Pancreas (tissue), 10 donors: ENCODE measurements at places on chromosomes 7 and 10.
A peak's percentile ranks its signal among the peaks of the same experiment; 100 is the strongest.

- peaks cover 20% of the 10 kb centered on the region for H3K4me1 ChIP-seq
- no peak for DNase-seq
- H3K36me3 ChIP-seq, result no peaks in the 10 kb centered on the region
- H3K27me3 ChIP-seq, result no peaks in the 10 kb centered on the region
- H3K27ac ChIP-seq, result no peak overlapping the region
Measured at GRCh38 chr7:43653891-43654504, 71.1 kb downstream of the STK17A start.

- no peak overlapping the region for H3K27ac ChIP-seq
- H3K4me1 ChIP-seq, result no peaks in the 10 kb centered on the region
- H3K27me3 ChIP-seq, result no peaks in the 10 kb centered on the region
- H3K4me3 ChIP-seq, result no peak overlapping the region
- H3K36me3 ChIP-seq, result no peaks in the 10 kb centered on the region
Measured at GRCh38 chr7:106026101-106026500, 63.0 kb downstream of the CDHR3 start.

DNA sequence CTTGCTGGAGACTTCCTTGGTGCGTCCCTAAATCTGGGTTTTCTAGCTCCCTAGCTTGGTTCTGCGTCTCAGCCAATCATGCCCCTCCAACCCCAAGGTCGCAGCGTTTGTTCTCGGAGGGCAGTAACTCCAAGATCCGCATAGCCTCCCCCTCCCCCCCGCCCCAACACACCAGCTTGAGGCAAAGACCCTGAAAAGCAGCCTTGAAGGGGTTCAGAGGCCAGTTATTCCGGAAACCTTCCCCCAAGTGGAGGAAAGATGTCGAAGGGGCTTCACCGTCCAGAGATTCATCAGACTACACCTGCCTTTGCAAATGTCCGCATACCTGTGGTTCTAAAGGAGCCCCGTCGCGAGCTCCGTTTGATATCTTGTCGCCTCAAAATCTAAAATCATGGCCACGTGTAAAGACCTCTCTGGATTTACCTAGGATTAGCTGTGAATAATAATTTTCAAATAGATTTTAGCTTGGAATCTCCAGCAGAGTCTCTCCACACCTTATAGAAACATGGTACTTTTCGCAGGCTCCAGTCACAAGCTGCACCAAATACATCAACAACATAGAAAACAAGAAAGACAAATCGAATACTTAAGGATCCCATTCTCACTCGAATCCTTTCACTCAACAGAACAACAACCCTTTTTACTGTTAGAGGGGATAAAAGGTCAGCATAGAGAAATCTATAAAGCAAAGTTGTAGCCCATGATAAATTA is 7.9 kb downstream of the DLX6 start:
- H3K4me1 ChIP-seq, result peaks cover 5% of the 10 kb centered on the region
- DNase-seq, result no peak
- no peak overlapping the region for H3K4me3 ChIP-seq
- no peaks in the 10 kb centered on the region for H3K36me3 ChIP-seq

DNA sequence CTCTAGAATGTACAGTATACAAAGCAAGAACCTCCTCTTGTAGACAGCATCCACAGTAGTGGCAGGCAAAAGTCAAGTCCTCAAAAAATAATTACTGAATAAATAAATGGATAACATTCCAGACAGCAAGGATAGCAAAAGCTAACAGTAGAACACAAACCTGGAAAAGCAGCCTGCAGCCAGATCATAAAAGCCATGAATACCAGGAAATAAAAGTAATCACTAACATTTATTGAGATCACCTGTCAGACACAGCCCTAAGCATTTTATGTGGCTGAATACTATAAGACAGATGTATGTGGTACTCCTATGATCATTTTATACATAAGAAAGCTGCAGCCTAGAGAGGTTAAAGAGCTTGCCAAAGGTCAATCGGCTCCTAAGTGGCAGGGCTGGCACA is 34.0 kb downstream of the CUL2 start:
- no peaks in the 10 kb centered on the region for H3K4me1 ChIP-seq
- no peaks in the 10 kb centered on the region for H3K27me3 ChIP-seq
- peaks cover 13% of the 10 kb centered on the region for H3K36me3 ChIP-seq
- H3K4me3 ChIP-seq, result no peak overlapping the region
- no peak overlapping the region for H3K27ac ChIP-seq

- no peaks in the 10 kb centered on the region for H3K27me3 ChIP-seq
- H3K27ac ChIP-seq, result no peak overlapping the region
- no peaks in the 10 kb centered on the region for H3K36me3 ChIP-seq
- no peak overlapping the region for H3K4me3 ChIP-seq
- peak; percentile 28 for DNase-seq
- no peaks in the 10 kb centered on the region for H3K4me1 ChIP-seq
Measured at GRCh38 chr10:124532106-124532641, 70.6 kb downstream of the LHPP start.

- no peaks in the 10 kb centered on the region for H3K4me1 ChIP-seq
- no peak overlapping the region for H3K4me3 ChIP-seq
- no peaks in the 10 kb centered on the region for H3K36me3 ChIP-seq
- no peaks in the 10 kb centered on the region for H3K27me3 ChIP-seq
- no peak for DNase-seq
- H3K27ac ChIP-seq, result no peak overlapping the region
Measured at GRCh38 chr10:113743594-113743993, 7.9 kb upstream of the PLEKHS1 start.

DNA sequence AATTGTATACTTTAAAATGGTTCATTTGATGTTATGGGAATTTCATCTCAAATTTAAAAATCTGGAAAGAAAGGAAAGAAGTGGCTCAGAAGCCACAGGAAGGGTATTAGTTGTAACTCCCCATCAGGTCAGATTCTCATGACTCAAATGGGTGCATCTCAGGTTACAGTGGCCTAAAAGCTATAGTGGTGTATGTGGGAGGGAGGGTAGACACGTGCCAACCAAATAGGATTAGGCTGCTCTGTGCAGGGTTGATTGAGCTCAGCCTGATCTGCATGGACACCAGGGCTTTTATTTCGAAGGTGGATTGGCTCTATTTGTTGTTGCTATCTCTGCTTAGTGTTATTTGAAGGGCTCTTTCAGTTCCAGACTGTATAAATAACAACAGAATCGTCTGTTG is 121.5 kb upstream of the PRR15 start:
- H3K4me3 ChIP-seq, result no peak overlapping the region
- DNase-seq, result no peak
- H3K27ac ChIP-seq, result no peak overlapping the region
- no peaks in the 10 kb centered on the region for H3K27me3 ChIP-seq
- H3K4me1 ChIP-seq, result no peaks in the 10 kb centered on the region
- no peaks in the 10 kb centered on the region for H3K36me3 ChIP-seq

- peak overlapping the region; percentile 70 for H3K4me3 ChIP-seq
- no peaks in the 10 kb centered on the region for H3K27me3 ChIP-seq
- peaks cover 39% of the 10 kb centered on the region for H3K4me1 ChIP-seq
- peak overlapping the region; percentile 82 for H3K27ac ChIP-seq
Measured at GRCh38 chr7:1045069-1046063, 1.0 kb downstream of the GPR146 start.

DNA sequence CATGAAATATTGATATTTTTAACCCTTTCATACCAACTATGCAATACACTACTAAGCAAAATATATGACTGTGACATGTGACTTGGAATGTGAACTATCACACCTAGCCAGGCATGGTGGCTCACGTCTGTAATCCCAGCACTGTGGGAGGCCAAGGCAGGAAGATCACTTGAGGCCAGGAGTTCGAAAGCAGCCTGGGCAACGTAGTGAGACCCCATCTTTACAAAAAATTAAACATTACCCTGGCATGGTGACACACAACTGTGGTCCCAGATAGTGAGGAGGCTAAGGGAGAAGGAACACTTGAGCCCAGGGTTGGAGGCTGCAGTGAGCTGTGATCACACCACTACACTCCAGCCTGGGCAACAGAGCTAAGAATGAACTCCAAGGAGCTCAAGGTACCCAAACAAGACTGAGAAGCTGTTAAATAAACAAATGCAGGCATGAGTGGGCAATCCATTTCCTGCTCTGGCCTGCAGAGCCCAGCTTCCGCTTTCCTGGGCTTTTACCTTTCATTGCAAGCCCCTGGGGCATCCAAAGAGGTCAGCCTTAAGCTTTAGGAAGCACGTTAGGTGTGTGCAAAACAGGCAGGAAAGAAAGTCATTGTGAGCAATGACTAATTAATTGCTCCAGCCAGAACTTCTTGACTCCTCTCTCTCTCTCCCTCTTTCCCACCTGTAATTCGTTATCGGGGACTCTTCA is 162.1 kb upstream of the FOXK1 start:
- H3K27me3 ChIP-seq, result no peaks in the 10 kb centered on the region
- no peak for DNase-seq
- H3K4me1 ChIP-seq, result no peaks in the 10 kb centered on the region

- peaks cover 14% of the 10 kb centered on the region for H3K4me1 ChIP-seq
- no peak for DNase-seq
- H3K27me3 ChIP-seq, result no peaks in the 10 kb centered on the region
- no peak overlapping the region for H3K4me3 ChIP-seq
- no peak overlapping the region for H3K27ac ChIP-seq
- H3K36me3 ChIP-seq, result no peaks in the 10 kb centered on the region
Measured at GRCh38 chr7:5564894-5565293, 141.3 kb upstream of the TNRC18 start.

- no peak for DNase-seq
- H3K4me1 ChIP-seq, result no peaks in the 10 kb centered on the region
- no peak overlapping the region for H3K27ac ChIP-seq
Measured at GRCh38 chr7:150465414-150465813, 15.0 kb downstream of the GIMAP8 start.

- H3K27ac ChIP-seq, result no peak overlapping the region
- no peaks in the 10 kb centered on the region for H3K36me3 ChIP-seq
- no peaks in the 10 kb centered on the region for H3K4me1 ChIP-seq
- no peak for DNase-seq
- H3K4me3 ChIP-seq, result no peak overlapping the region
Measured at GRCh38 chr7:20541608-20542349, 73.7 kb upstream of the ABCB5 start.

DNA sequence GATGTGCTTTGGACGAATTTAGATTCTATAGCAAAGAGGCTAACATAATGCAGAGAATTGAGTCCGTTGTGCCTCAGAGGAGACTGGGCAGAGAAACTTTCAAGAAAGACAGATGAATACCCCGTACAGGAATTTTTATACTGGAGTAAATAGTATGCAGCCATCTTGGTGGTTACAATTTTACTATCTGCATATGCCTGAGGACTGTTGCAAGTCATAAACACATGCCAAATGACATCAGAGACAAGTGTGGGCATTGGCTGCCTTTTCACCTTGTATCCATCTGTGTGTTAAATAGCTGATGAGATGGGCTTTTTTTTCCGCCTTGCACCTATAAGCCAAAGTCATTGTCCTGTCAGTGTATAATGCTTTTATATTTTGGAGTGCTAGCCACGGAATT is 267.5 kb upstream of the SP4 start:
- H3K36me3 ChIP-seq, result no peaks in the 10 kb centered on the region
- no peaks in the 10 kb centered on the region for H3K4me1 ChIP-seq
- no peak overlapping the region for H3K27ac ChIP-seq

DNA sequence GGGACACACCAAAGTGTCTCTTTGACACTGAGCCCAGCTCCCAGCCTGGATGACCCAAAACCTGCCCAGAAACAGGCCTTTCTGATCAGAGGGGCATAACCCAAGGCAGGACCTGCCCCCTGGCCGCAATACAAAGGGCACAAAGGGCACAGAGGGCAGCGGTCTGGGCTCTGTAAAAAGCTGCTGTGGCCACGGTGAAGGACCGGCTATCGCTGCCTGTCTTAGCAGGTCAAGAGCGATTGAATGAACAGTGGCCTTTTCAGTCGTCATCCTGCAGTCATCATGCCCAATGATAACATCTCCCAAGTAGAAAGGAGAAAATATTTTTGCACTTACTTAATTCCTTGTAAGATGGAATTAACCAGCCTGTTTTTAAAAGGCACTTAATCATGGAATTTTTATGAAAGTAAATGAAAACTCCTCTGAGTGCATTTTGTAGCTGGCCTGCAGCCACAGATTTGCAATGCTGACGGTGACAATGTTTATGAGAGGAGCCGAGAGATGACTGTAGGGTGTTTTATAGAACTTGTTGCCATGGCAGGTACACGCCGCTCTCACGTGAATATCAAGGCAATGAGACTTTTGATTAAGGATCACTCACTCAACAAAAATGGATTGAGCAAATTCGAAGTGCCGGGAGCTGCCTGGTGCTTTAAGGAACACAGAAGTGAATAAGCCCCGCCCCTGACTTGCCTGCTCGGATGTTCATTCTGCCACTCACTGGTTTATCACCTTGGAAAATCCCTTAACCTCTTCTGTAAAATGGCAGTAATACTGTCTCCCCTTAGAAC is 47.3 kb upstream of the BHLHA15 start:
- no peaks in the 10 kb centered on the region for H3K36me3 ChIP-seq
- no peak overlapping the region for H3K4me3 ChIP-seq
- H3K27me3 ChIP-seq, result no peaks in the 10 kb centered on the region
- no peaks in the 10 kb centered on the region for H3K4me1 ChIP-seq
- no peak for DNase-seq

- H3K4me3 ChIP-seq, result no peak overlapping the region
- H3K36me3 ChIP-seq, result no peaks in the 10 kb centered on the region
- H3K4me1 ChIP-seq, result no peaks in the 10 kb centered on the region
Measured at GRCh38 chr7:121202834-121203233, 126.0 kb upstream of the WNT16 start.

GRCh38 chr10:6669269-6669859 is 89.3 kb upstream of the PRKCQ start:
- no peak for DNase-seq
- H3K4me1 ChIP-seq, result no peaks in the 10 kb centered on the region
- no peaks in the 10 kb centered on the region for H3K27me3 ChIP-seq
- H3K4me3 ChIP-seq, result no peak overlapping the region

DNA sequence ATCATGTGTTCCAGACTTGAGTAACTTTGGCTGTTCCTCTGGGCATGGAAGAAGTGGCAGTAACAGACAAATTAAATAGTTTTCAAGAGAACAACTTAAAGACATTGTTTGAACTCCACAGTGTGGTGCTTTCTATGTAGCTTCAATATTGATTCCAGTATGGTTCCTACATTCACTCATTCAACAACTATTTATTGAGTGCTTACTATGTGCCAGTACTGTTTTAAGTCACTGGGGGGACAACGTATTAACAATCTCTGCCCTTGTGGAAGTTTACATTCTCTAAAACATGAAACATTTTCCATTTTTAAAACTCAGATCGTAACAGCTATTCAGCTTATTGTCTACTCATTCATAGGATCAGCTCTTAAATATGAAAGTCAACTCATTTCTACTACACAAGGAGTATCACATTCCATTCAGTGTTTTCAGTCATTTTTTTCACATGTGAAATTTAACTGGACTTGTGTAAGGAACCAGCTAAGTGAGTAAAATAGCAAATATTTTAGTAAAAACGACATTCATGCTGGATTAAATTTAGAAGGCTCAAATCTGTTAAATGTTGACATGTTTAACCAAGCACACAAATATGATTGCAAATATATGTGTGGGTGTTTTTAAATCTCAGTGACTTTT is 13.6 kb upstream of the CUBN start:
- no peaks in the 10 kb centered on the region for H3K27me3 ChIP-seq
- no peaks in the 10 kb centered on the region for H3K36me3 ChIP-seq
- H3K4me3 ChIP-seq, result no peak overlapping the region
- no peak for DNase-seq
